ENCODE measurements at places on chromosomes 13 and 19.

DNA sequence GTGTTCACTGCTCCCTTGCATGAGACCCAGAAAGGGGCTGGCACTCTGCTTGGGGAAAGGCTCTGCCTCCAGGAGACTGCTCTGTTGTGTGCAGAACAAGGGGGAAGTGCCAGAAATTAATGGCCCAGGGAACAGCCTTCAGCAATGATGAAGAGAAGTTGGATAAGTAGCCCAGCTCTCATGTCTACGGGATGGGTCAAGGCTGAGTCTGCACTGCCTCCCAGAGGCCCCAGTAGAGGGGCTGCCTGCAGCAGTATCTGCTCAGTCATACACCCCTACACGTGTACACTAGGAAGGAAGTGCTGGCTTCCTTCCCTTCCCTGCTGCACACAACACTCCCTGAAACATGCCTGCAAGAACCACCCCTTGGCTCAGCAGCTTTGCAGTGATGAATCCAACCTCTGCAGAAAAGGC, 54.6 kb upstream of the URI1 start:
- no peak for DNase-seq

DNA sequence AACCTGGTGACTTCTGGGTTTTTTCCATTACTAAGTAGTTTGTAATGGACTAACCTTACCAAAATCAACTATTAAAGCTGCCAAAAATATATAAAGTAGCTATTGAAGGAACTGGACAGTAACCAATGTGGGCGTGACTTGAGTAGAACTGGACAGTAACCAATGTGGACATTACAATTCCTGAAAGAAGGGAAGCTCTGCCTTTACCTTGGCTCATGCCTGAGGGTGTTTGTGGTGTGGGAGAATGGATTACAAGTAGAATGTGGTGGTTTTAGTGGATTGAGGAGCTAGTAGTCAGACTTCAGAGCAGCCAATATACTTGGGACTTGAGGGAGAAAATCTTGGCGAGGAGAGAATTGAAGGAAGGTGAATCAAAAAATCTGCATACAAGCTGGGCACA, 17.5 kb downstream of the LRRC63 start:
- DNase-seq = no peak

GRCh38 chr13:21974741-21975140, 303.9 kb downstream of the FGF9 start:
- DNase-seq = no peak

- no peak for DNase-seq
Measured at GRCh38 chr13:46731535-46731934, 65.4 kb downstream of the ESD start.

DNA sequence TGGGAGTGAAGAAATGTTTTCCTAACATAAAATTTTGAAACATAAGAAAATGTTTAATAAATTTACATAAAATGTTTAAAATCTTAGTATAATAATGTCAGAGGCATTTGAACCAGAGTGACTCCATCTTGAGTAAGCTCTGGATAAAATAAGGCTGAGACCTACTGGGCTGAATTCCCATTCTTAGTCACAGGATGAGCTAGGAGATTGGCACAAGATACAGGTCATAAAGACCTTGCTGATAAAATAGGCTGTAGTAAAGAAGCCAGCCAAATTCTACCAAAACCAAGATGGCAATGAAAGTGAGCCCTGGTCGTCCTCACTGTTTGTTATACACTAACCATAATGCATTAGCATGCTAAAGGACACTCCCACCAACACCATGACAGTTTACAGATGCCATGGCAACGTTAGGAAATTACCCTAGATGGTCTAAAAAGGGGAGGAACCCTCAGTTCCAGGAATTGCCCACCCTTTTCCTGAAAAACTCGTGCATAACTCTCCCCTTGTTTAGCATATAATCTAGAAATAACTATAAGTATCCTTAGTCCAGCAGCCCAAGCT, 1184.0 kb downstream of the UQCRFS1 start:
- DNase-seq = no peak

GRCh38 chr13:65985612-65986011, 1244.5 kb downstream of the PCDH9 start:
- no peak for DNase-seq

GRCh38 chr13:76472916-76473315, 413.3 kb downstream of the KCTD12 start:
- DNase-seq = no peak

- no peak for DNase-seq
Measured at GRCh38 chr13:72255908-72256307, 388.9 kb upstream of the DACH1 start.

DNA sequence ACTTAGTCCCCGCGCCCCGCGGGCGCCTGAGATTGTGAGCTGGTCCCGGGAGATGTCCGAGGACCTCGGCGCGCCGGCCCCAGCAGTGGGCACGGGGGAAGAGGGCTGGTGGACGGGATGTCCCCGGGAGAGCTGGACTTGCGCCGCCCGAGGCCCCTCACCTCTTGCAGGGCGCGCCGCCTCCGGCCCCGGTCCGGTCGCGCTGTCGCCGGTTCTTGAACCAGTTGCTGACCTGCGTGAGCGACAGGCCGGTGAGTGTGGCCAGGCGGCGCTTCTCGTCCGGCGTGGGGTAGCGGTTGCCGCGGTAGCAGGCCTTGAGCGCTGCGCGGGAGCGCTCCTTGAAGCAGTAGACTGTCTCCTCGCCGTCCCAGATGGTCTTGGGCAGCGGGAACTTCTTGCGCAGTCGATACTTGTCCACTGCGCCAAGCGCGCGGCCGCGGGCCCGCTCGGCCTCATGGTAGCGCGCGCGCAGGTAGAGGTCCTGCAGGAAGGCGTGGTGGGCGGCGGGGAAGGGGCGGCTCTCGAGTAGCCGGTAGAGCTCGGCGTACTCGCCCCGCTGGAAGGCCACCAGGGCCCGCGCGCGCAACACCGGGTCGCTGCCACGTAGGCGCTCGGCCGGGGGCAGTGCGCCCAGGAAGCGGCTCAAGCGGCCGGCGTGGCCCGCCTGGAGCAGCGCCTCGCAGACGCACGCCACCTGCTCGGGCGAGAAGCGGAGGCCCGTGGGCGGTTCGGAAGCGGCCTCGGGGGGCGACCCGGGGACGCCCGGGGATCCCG, 984 bp downstream of the SIX5 start:
- no peak for DNase-seq
